ENCODE measurements at places on chromosomes 11 and 22. TPM values are rescaled to one million over a fixed set of nuclear protein-coding genes. Genes with fewer than 3 reads are reported as not detected.

GRCh38 chr11:131506348-131506747 is 135.9 kb downstream of the NTM start:
- DNase-seq = no peak

- DNase-seq = no peak
These were observed 91.7 kb downstream of the PIWIL4 start for GRCh38 chr11:94658888-94659287.

DNA sequence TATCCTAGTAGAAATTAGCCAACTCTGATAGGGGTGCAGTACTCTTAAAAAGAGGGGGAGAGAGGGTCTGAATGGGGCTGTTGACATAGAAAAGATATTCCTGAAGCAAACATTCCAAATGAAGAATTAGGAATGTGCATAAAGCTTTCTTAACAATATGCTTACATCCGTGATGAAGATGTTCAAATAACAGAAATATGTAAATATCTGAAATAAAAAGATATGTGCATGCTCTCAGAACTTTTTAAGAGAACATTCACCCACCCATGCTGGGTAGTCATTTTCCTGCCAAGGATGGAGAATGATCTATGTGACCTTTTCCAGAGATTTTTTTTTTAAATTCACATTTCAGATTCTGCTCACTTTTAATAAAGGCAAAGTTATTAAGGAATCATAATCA is 80.6 kb downstream of the GRIA4 start:
- DNase-seq = no peak

- DNase-seq = no peak
These were observed 65.6 kb upstream of the CRYBB3 start for GRCh38 chr22:25134028-25134427.

DNA sequence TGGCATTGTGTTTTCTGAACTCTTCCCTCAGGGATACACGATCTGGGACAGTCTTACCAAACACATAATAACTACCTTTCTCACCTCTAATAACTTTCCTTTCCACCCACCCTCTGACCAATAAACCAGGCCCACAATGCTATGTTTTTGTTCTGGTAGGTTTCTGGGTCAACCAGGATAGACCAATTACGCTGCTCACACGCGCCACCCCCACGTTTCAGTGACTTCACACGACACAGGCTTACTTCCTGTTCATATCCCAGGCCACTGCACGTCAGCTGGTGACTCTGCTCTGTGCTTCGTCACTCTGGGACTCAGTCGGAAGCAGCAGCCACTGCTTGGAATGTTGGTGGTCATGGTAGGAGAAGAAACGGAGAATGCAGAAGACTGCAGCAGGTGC is 2.5 kb downstream of the KRTAP5-4 start:
- DNase-seq = no peak

DNA sequence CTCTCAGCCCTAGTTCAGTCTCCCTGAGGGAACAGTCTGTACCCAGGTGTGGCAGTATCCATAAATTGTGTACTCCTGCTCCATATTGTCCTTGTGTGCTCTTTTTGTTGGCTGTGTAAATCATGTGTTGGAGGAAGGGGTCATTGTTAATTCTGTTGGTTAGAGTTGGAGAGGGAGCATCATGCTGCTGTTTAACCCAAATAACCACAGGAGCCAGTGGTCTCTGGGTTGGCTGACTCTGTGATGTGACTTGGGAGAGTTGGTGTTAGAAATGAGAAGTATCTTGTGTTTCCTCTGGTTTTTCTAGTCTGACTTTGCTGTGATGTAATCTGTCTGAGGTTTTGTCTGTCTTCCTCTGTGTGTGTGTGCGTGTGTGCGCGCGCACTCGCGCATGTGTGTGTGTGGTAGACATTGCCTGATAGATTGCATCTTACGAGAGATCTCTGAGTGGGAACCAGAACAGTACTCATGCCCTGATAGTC is 30.5 kb downstream of the CTNND1 start:
- peak; percentile 93 for DNase-seq

DNA sequence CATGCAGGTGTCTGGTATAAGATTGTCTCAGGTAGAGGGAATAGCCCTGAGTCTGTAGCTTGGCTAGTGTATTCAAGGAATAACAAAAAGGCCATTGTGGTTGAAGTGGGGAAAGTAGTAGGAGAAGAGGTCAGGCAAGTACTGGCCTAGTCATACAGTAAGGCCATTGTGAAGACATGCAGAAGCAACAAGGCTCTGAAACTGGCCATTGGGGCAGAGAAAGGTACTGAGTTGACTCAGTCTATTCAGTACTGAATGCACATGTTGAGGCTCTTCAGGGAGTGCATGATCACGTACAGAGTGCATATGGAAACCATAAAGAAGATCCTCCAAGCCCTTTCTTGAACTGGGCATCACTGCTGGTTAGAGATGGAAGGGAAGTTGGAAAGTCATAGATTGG is 477.6 kb downstream of the SOX6 start:
- DNase-seq = no peak

DNA sequence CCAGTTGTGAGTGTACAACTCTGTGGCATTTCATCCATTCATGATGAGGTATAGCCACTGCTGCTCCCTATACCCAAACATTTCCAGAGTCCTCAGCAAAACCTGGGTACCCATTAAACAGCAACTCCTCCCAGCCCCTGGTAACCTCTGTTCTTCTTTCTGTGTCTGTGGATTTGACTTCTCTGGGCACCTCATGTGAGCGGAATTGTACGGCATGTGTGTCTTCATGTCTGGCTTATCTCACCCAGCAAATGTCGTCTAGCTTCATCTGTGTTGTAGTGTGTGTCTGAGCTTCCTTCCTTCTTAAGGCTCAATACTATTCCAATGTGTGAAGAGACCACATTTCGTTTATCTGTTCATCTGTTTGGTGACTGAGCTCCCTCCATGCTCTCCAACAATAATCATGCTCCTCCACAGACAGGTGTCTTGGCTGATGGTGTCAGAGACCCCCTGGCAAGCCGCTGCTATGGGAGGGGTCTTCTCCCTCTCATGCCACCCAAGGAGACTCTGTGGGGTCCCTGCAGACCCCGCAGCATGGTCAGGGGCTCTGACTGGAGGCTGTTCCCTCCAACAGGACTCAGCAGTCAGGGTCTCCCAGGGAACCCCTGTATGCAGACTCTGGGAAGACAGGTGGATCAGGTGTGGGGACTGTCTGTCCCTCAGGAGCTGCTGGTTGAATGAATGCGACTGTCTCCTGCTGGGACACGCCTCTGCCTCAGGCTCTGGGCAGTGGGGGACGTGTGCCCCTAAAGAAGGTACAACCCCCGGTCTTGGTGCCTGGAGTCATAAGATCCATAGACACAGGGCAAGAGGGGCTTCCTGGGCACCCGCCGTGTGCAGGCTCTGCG is 52.7 kb downstream of the SMIM38 start:
- no peak for DNase-seq

- no peak for DNase-seq
These were observed 188.8 kb upstream of the CADM1 start for GRCh38 chr11:115693002-115693401.

DNA sequence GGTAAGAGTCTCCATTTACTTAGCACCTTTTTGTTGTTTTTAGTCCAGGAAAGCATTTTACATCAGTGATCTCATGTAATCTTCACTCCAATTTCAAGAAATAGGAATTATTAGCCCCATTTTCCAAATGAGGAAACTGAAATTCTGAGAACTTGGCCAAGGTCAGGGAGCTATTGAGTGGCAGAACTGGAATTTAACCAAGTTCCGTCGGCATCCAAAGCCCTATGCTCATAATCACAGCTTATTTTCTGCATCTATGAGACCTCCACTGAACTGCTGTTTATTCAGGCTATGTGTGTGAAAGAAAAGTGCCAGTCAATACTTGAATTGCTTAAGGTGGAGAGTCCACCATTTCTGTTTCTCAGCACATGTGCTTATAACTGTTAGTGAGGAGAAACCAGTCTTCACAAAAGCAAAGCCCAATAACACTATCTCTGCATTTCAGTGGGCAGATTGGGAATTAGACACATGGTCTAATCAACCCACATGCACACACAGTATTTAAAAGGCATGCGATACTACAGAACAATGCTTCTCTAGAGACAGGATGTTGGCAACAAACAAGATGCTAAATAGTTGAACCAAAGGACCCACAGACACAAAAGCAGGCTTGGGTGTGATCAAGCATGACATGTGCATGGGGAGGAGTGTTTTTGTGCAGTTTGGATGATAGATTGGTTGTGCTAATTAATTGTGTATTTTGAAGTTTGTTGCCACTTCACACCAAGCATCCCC is 780.6 kb downstream of the OPCML start:
- no peak for DNase-seq

GRCh38 chr11:125494031-125494360 is 2.1 kb downstream of the FEZ1 start:
- DNase-seq = no peak

DNA sequence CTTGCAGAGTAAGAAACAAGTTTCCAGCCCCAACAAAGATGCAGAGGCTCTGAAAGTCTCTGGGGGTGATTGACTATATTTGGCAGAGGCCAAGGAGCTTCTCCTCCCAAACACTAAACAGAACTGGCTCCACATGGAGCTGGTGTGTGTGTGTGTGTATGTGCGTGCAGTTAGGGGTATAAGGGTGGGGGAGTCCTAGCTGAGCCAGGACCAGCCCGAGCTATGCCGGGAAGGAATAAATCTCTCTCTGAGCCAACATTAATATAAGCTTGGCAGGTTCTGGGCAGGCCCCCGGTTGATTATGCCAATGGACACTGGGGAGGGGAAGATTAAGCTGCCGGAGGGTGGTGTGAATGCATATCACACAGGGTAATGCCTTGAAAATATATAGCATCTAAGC is 324.2 kb downstream of the MIAT start:
- DNase-seq = no peak

- peak; percentile 27 for DNase-seq
These were observed 3.3 kb downstream of the KCNQ1 start for GRCh38 chr11:2447951-2448650.

DNA sequence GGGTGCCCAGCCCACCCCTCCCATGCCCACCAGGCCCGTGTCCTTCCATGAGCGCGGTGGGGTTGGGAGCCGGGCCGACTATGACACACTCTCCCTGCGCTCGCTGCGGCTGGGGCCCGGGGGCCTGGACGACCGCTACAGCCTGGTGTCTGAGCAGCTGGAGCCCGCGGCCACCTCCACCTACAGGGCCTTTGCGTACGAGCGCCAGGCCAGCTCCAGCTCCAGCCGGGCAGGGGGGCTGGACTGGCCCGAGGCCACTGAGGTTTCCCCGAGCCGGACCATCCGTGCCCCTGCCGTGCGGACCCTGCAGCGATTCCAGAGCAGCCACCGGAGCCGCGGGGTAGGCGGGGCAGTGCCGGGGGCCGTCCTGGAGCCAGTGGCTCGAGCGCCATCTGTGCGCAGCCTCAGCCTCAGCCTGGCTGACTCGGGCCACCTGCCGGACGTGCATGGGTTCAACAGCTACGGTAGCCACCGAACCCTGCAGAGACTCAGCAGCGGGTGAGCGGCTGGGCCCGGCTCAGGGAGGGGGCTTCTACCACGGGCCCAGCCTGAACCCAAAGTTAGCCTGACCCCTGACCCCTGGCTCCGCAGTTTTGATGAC is 3.0 kb downstream of the PKP3 start:
- peak; percentile 80 for DNase-seq

NCR3LG1 gene
- 0.56 TPM for total RNA-seq

BAIAP2L2 gene
- 0.24 TPM for total RNA-seq

OR51I1 gene
- total RNA-seq = not detected

GPHA2 gene
- total RNA-seq = not detected

MS4A2 gene
- 1.0 TPM for total RNA-seq

GGTLC3 gene
- total RNA-seq = not detected

CD82 gene
- total RNA-seq = 54.6 TPM

OR51B4 gene
- total RNA-seq = not detected

Measured in Right ventricle myocardium superior (tissue), 1 donor.